8988T (cell line): ENCODE measurements at places on chromosomes 3 and 15.

GRCh38 chr15:90266061-90266431 is 574 bp downstream of the NGRN start:
- DNase-seq, result no peak

DNA sequence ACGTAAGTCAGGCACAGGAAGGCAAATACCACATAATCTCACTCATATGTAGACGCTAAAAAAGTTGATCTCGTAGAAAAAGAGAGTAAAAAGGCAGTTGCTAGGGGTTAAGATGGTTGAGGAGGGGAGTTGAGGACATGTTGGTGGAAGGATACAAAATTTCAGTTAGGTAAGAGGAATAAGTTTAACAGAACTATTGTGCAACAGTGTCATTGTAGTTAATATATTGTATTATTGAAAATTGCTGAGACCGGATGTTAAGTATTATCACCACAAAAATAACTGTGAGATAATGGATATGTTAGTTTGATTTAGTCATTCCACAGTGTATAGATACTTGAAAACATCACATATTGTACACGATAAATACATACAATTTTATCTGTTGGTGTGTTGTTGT is 139.1 kb downstream of the ADAMTSL3 start:
- no peak for DNase-seq

DNA sequence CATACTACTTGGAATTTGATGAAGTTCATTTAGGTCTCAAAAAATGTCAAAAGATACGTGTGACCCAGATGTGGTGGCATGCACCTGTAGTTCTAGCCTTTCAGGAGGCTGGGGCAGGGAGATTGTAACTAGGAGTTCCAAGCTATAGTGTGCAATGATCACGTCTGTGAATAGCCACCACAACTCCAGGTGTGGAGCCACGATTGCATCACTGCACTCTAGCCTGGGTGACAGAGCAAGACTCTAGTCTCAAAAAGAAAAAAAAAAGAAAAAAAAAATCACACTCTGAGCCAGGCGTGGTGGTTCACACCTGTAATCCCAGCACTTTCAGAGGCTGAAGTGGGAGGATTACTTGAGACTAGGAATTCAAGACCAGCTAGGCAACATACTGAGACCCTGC is 14.2 kb downstream of the MAP4 start:
- no peak for DNase-seq

- no peak for DNase-seq
Measured at GRCh38 chr3:141413801-141414689, 45.7 kb downstream of the ZBTB38 start.

DNA sequence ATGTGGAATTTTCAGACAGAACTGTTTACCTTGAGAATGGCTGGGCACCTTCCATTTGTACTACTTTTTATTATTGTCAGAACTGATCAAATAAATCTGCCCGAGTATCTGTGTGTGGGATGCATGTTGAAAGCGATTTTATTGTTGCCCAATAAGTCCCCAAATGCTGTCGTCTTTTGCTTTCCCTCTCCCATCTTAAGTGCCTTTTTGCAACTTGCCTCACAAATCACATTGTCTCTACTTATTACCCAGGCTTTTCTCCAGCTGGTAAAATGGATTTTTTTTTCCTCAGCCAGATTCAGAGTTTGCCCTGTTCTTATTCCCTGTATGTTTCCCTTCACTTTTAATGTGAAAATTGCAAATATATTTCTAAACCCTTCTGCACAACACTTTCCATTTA is 163.1 kb downstream of the CNTN4 start:
- DNase-seq, result no peak

GRCh38 chr3:45029661-45030060 is 3.6 kb downstream of the CLEC3B start:
- DNase-seq, result no peak

DNA sequence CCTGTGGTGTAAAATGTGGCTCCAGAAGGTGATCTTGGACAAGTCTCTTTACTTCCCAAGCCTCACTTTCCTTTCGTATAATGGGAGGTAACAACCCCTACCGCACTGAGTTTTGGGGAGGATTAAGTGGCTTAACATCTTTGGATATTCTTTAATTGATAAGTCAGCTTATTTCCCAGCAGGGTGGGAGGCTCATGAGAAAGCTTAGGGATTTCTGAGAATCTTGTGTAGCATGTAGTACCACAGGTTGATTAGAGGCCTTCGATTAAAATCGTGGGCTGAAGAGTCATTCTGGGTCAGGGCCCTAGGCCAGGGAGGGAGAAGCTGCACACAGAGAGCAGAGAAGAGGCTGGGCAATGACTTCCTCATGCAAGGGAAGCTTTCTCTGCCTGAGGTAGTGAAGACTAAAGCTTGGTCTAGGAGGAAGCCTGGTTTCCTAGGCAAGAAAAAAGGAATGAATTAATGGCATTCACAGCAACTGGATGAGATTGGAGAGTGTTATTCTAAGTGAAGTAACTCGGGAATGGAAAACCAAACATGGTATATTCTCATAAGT is 1.5 kb upstream of the NMNAT3 start:
- no peak for DNase-seq

DNA sequence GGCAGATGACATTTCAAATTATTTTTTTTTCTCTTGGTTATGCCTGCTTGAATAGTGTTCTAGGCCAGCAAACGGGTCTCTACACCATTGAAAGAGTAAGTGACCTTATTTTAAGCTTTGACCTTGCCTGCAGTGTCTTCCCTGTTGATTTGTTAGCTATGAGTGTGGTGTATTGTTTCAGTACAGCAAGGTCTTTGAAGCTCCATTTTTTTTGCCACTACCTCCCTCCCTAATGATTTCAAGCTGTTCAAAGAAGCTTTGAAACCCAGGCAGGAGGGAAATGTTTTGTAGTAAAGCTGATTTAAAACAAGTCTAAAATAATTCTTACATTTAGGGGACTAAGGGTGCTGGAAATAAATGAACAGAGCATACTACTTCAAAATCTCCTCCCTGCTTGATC is 1249.8 kb downstream of the ROBO1 start:
- no peak for DNase-seq

DNA sequence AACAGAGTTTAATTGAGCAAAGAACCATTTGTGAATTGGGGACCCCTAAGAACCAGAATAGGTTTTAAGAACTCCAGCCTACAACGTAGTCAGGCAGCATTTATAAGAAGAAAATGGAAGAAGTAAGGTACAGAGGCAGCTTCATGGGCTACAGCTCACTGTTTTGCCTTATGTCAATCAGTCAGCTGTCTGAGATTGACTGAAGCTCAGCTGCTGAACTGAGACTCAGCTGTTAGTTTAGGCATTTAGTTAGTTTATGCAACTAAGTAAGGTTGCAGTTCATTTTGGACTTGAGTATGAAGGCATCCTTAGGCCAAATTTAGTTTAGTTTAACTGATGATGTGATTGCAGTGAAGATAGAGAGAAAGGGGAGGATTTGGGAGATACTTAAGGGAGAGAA is 34.1 kb upstream of the RASA2 start:
- DNase-seq, result no peak

- DNase-seq, result no peak
Measured at GRCh38 chr3:129366312-129366831, 62.1 kb downstream of the EFCAB12 start.

GRCh38 chr15:101805605-101806345 is 2.5 kb downstream of the OR4F6 start:
- DNase-seq, result no peak

DNA sequence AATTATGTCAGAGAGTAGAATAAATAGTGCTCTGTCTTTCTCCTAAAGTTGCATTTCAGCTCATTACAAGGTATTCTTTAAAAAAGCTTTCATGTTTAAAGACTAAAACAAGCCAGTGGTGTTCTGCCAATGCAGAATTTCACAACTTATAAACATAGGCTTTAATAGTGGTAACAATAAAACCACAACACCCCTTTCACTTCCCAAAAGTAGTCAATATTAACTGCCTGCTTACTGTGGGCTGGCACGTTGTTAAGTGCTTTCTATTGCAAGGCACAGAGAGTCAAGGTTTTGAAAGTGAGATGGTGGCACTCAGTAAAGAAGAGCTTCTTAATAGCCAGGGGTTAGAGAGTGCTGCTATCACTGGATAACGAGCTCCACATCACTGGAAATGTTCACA is 8.4 kb upstream of the RTP1 start:
- DNase-seq, result no peak

DNA sequence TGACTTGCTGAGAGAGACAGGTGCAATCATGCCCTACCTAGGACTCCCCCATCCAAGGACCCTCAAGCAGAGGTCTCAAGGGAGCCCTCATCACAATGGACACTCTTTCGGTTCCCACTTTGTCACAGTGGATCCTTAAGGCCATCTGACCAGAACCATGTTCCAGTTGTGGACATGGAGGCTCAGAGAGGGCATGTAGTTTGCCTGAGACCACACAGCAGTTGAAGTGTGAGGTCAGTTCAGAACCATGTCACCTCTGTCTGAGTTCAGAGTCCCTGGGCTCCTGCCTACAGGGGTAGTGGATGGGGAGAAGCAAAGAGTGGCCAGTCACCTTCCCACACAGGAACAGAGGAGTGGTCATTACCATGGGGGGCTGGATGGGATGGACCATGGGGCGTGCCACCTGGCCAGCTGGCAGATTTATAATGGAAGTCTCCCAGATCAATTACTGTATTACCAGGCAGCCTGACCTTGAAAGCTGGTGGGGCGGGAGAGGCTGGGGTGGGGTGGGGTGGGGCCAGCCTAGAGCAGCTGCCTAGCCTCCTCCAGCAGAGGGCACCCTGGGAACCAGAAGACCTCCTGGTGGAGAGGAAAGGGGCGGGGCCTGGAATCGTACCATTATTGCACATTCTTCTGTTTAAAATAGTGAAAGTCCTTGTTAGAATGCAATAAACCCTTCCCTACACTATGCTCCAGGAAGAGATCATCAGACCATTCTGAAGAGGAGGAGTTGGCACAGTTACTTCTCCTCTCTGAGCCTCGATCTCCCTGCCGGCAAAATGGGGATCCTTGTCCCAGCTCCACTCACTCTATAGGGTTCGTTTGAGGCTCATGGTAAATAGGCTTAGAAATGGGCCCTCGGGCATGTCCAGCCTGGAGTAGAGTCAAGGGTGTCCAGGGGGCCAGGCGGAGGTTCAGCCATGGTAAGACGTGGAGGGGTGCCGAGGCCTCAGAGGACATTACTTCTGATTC is 26.9 kb upstream of the LINGO1 start:
- peak; percentile 85 for DNase-seq

DNA sequence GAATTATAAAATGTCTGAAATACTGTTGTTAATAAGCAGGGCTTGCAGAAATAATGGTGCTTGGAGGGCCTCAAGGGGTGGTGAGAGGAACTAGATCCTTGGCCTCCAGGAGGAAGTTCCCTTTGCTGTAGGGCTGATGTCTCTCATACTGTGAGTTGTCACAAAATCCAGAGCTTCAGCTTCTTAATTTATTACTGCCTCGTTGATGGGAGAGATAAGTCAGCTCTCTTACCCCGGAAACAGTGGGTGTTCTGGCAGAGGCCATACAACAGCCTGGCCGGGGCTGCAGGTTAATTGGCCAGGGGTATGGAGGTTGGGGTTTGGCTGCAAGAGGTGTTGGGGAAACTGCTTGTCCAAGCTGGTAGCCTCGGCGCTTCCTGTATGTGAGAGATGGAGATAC is 15.5 kb downstream of the MAPKAPK3 start:
- DNase-seq, result no peak

GRCh38 chr3:105611304-105612192 is 244.8 kb downstream of the ALCAM start:
- DNase-seq, result no peak

- DNase-seq, result no peak
Measured at GRCh38 chr15:63719281-63719680, 114.5 kb downstream of the HERC1 start.

DNA sequence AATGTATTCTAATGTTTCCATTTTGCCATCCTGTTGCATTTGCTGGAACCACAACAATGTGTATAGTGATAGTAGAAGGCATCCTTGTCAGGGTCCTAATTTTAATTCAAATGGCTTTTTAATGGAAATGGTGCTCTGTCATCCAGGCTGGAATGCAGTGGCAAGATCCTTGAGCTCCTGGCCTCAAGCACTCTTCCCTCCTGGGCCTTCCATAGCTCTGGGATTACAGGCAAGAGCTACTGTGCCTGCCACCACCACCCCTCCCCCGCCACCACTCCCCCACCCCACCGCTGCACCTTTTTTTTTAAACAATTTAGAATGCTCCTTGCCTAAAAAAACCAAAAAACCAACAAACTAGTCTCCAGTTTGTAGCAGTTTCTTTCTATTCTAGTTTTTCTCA is 15.2 kb upstream of the IQCF6 start:
- no peak for DNase-seq

GRCh38 chr3:149339931-149340309 is 6.5 kb upstream of the TM4SF18 start:
- peak; percentile 26 for DNase-seq

- no peak for DNase-seq
Measured at GRCh38 chr3:149736953-149737205, 15.4 kb downstream of the COMMD2 start.

- no peak for DNase-seq
Measured at GRCh38 chr15:59420108-59420507, 17.9 kb upstream of the FAM81A start.

DNA sequence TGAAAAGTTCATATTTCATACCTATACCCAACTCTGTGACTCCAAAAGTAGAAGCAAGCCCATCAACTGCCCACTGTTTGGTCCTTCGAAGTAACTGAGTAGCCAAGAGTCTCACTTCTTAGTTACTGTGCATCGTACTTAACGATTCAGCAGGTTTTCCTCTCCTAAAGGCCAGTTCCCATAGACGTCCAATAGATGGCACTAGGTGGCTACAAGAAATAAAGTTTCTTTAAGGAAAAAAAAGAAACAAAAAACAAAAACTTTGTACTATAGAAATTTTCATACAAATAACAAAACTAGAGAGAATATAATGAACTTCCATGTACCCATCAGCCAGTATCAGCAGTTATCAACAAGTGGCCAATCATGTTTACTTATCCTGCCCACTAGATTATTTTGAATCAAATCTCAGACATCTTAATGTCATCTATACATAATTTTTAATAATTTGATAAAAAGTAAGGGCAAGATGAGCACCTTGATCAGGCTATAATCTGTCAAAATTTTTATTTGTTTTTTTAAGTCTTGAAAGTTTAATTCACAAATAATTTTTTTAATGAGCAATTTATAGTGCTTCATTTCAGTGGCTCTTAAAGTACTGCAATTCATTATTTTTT is 63.8 kb upstream of the ACP3 start:
- DNase-seq, result no peak

DNA sequence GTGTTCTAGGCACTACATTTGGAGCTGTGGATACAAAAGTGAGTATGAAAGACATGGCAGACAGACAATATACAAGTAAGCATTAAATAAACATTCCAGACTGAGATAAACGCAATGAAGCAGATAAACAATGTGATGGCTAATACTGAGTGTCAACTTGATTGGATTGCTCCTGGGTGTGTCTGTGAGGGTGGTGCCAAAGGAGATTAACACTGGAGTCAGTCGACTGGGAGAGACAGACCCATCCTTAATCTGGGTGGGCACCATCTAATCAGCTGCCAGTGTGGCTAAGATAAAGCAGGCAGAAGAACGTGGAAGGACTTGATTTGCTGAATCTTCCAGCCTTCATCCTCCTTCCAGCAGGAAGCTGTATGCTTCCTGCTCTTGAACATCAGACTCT is 77.2 kb downstream of the CADPS start:
- no peak for DNase-seq
